ENCODE measurements at places on chromosomes 5 and 9.

- DNase-seq = no peak
Observed at GRCh38 chr5:173281910-173282309, 46.3 kb downstream of the STC2 start.

- no peak for DNase-seq
Observed at GRCh38 chr9:69016191-69017096, 2.5 kb upstream of the PRKACG start.

GRCh38 chr9:98132806-98133631 lies 14.0 kb upstream of the TRIM14 start:
- no peak for DNase-seq

- no peak for DNase-seq
Observed at GRCh38 chr5:39211773-39212172, 7.6 kb downstream of the FYB1 start.

- DNase-seq = no peak
Observed at GRCh38 chr9:23850242-23850689, 24.2 kb upstream of the ELAVL2 start.

GRCh38 chr5:155871623-155872022 lies 455.3 kb upstream of the SGCD start:
- no peak for DNase-seq

DNA sequence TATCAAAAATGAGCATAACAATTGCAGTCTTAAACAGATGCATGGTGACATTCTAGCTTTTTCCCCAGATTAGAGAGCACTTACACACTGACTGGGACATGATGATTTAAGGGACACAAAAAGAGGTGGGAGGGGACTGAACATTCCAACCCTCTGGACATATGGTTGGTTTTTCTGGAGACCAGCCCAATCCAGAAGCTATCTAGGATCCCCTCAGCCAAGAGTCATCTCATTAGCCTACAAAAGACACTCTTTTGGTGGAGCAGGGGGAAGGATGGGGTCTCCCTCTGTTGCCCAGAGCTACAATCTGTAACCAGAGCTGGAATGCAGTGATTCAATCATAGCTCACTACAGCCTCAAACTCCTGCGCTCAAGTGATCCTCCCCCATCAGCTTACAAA lies 97.3 kb upstream of the IQGAP2 start:
- DNase-seq = no peak

GRCh38 chr9:77011973-77012821 lies 7.3 kb upstream of the FOXB2 start:
- DNase-seq = peak; percentile 8

- DNase-seq = no peak
Observed at GRCh38 chr9:10586407-10586806, 26.4 kb downstream of the PTPRD start.

DNA sequence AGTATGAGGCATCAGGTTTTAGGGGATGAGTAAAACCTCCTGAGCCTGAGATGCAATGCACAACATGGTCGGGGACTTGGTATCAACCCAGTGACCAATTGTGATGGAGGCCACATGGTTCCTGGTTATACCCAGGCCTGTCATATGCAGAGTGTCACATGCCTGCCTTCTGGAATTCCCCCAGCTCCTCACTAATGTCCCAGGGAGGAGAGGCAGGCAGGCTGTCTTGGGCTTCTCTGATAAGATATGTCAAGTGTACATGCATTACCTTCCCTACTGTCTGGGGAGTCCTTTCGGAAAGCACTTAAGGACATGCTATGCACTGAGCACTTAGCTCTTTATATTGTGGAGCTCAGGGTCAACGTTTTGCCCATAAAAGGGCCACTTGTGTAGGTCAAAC lies 14.2 kb upstream of the PALM2AKAP2 start:
- no peak for DNase-seq

DNA sequence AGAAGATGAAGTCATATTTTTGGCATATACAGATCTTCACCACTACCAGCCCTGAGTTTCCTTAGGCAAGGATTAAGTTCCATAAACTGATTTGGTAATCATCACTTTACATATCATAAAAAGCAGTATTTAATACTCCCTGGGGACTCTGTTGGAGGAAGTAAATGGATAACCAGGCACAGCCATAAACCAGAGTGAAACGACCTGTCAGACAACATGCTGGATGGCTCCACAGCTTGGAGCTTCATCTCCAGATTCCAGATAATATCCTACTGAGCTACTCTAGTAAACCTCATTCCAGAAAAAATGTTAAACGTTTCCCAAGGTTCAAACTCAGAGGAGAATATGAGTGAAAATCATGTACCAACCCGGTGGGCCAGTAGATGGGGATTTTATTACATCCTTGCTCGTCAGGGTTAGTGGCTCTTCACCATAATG lies 109.2 kb downstream of the BASP1 start:
- no peak for DNase-seq

DNA sequence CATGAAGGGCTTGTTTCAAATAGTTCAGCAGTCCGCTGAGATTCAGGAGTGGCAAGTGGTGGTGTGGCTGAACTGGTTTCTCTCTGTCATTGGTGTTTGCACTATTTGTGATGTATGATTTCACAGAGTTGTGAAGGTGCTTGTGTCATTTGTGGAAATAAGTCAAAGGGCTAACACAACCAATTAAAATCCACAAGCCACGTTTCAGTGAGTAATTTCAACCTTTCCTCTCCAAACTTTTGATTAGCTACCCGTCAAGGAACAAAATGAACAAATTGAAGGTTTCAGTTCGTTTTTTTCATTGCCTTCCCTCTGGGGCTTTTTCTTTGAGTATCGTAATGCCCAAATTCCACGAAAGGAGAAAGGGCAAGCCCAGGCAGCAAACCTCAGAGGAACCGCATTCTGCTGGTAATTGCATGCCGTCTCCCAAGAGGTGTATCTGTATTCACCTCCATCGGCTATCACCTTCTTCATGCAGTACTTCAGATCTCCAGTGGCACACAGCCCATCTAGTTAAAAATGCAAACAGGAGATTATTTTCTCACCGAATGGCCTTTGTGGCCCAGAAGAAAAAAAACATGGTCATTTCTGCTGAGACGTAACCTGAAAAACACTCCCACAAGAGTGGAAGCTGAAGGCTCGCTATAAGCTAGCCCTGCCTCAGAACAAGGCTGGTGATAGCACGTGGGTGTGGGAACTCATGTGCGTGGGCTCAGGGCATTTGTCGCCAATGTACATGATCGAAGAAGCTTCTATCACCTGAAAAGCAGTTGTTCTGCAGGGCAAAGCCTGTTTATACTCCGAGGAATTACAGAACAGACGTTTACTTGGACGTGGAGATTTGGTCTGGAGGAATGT lies 197.1 kb downstream of the NR3C1 start:
- DNase-seq = no peak

DNA sequence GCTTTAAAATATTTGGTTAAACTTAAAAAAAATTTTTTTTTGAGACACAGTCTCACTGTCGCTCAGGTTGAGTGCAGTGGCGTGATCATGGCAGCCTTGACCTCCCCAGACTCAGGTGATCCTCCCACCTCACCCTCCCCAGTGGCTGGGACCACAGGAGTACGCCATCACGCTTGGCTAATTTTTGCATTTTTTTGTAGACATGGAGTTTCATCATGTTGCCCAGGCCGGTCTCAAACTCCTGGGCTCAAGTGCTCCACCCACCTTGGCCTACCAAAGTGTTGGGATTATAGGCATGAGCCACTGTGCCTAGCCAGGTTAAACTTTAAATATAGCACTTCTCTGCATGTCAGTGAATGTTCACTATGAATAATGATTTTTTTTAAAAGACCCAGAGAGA lies 224.5 kb upstream of the RFX3 start:
- no peak for DNase-seq

- no peak for DNase-seq
Observed at GRCh38 chr5:141567513-141568117, 51.2 kb downstream of the DIAPH1 start.

GRCh38 chr9:11158063-11158462 lies 545.3 kb upstream of the PTPRD start:
- no peak for DNase-seq

- DNase-seq = no peak
Observed at GRCh38 chr5:153767221-153768188, 271.2 kb downstream of the FAM114A2 start.

DNA sequence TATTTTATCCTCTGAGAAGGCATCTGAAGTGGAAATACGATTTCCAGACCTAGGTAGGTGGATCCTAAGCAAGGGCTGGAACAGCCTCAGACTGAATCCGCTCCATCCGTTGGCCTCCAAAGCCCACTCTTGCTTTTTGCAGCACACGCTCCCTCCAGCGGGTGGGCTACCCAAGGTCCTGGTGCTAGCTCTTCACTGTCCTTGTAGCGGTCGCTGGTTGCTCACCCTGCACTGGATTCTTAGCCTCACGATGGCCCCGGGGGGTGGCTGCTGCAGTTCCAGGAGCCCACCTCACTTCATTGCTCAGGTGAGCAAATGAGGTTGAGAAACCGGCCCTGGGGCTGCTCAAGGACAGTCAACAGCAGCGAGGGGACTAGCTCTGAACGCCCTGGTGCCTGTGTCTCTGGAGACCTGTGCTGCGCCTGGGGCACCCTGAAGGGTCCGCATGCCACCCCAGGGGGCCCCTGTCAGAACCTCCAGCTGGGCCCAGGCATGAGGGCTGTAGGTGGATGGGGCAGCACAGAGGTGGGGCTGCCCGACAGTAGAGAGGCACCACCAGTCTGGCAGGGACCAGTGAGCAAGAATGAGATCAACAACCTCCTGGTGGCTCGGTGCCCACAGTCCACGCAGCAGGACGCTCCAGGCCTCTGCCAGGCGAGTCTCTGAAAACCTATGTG lies 4.3 kb downstream of the MGAT4B start:
- no peak for DNase-seq

DNA sequence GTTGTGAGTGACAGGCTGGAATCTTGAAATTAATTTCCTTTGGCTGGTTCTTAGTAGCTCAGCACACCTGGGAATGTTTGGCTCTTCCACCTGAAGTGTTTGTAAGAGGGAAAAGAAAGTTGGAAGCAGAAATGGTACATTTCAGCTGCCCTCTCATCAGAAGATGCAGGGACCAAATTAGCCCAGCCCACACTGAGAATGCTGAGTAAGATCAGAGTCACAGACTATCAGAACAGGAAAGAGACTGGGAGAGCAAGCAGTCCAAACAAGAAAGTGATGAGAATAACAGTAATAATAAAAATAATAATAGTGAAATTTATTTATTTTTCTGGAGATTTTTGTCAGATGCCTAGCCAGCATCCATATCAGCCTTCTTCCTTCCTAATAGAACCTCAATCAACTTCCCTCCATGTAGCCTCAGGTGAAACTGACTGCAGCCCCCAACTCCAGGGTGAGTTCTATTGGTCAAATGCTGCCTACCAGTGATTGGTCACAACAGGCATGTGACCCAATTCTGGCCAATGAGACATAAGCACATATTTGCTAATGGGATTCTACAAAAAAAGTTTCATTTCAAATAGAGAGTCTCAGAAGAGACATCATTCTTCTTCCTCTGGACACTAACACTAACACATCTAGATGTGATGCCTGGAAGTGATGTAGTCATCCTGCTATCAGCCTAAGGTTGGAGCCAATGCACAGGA lies 31.2 kb upstream of the ADRA1B start:
- DNase-seq = no peak

GRCh38 chr9:16064771-16065170 lies 511.9 kb downstream of the CCDC171 start:
- no peak for DNase-seq

- DNase-seq = no peak
Observed at GRCh38 chr9:90607701-90608516, 34.7 kb downstream of the DIRAS2 start.

DNA sequence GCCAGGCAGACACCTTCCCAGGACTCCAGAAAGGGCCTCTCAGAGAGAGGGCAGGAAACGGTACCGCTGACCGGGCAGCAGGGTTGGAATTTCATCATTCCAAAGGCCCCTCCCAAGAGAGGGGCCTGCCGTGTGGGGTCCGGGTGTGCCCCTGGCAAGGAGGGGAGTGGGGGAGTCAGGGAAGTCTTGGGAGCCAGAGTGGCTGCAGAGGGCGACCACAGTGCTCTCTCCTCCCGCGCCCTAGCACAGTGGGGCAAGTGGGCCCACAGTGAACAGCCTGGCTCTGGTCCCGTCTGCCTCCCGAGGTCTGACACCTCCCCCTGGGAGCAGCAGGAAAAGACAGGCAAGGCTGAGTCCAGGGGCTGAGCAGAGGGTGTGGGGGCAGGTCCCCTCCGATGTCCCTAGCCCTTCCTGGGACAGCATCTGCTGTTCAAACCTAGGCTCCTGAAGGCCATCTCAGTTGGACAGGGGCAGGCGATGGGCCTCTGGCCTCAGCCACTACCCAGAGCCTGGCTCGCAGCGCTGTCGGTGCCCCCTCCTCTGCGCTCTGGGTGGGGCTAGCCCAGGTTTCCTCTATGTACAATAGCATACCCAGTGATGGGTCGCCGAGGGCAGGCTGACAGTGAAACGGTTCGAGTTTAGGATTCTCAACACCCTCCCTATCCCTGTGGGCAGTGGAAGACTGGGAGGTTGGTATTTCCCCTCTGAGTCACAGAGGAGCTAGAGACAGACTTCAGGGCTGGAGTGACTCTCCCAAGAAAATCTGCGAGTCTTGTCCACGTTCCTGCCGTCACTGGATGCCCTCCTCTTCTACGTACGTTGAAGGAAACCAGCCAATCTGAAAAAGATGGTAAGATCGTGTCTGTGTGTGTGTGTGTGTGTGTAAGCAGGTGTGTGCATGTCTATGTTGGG lies 25.4 kb upstream of the SARDH start:
- no peak for DNase-seq

- no peak for DNase-seq
Observed at GRCh38 chr5:111068213-111068612, 3.3 kb upstream of the TSLP start.

- DNase-seq = no peak
Observed at GRCh38 chr5:87845734-87846133, 422.9 kb downstream of the TMEM161B start.

- DNase-seq = no peak
Observed at GRCh38 chr5:135295852-135296251, 103.2 kb downstream of the MACROH2A1 start.

GRCh38 chr9:71681708-71682272 lies 86.5 kb downstream of the CEMIP2 start:
- DNase-seq = no peak

DNA sequence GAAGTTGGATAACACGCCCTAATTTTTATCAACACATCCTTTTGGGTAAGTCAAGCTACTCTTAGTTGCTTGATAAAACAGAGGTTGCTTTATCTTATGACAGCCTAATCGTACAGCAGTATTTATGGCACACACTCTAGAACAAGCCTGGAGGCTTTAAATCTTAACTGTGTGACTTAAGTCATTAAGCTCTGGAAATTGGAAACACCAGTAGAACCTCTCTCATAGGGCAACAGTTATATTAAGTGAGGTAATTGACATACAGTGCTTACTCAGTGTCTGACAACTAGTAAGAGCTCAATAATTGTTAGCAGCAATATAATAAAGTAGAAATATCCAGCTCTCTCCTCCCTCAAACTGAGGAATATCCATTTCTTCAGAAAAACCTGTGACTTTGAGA lies 808.9 kb upstream of the WWC1 start:
- DNase-seq = no peak
